ENCODE measurements at places on chromosomes 5 and 9.

- no peak for DNase-seq
These were observed 7.0 kb upstream of the SIL1 start for GRCh38 chr5:139205124-139205523.

DNA sequence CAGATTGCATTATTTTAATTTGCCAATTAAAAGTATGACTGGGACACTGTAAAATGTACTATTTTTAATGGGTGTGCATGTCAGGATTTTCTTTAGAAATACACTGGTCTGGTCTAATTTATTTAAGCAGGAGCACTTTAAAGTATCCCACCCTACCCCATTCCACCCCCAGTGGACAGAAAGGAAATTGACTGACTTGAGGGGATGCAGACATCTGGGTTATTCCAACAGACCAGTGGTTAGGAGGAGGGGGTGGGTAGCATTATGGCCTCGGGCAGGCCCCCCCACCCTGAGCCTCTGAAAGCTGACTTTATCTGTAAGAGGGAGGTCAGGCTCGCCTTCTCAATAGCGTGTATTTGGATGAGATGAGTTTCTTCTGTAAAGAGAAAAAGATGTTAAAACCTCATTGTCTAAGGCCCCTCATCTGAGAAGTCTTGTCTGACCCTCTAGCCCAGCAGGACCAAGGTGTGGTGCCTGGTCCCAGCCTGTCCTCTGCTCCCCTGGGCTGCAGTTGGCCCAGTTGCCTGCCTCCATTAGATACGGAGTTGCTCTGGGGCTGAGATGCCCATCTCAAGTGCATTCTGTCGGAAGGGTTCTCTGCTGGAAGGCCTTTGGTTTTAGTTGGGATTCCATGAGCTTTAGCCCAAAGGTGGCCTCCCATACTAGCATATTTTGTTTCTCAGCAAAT lies 4.4 kb downstream of the HNRNPAB start:
- DNase-seq, result no peak

GRCh38 chr5:95644351-95645042 lies 2.1 kb upstream of the RFESD start:
- peak; percentile 70 for DNase-seq

DNA sequence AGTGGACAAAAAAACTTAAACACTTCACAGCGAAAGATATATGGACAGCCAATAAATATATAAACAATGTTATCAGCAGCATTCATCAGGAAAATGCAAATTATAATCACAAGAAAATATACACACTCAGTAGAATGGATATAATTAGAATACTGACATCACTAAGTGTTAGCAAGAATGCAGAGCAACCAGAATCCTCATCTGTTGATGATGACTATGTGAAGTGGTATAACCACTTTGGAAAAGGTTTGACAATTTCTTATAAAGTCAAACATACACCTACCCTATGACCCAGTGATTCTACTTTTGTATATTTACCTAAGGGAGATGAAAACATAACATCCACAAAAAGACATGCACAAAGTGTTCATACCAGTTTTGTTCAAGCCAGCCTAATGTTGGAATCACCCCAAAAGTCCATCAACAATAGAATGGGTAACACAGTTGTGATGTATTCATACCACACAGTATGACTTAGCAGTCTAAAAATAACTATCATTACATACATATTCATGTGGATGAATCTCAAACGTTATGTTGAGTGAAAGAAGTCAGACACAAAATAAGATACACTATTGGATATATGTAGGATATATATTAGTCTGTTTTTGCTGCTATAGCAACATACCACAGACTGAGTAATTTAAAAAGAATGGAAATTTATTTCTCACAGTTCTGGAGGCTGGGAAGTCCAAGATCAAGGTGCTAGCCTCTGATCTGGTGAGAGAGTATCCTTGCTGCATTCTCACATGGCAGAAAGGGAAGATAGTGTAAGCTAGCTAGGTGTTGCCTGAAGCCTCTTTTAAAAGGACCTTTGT lies 148.8 kb upstream of the ADAMTSL1 start:
- no peak for DNase-seq

GRCh38 chr9:93577078-93577974 lies 942 bp downstream of the PHF2 start:
- DNase-seq, result peak; percentile 23

GRCh38 chr9:129231022-129231739 lies 53.1 kb upstream of the IER5L start:
- DNase-seq, result no peak

- no peak for DNase-seq
These were observed 453.3 kb upstream of the KLF4 start for GRCh38 chr9:107942856-107943255.

DNA sequence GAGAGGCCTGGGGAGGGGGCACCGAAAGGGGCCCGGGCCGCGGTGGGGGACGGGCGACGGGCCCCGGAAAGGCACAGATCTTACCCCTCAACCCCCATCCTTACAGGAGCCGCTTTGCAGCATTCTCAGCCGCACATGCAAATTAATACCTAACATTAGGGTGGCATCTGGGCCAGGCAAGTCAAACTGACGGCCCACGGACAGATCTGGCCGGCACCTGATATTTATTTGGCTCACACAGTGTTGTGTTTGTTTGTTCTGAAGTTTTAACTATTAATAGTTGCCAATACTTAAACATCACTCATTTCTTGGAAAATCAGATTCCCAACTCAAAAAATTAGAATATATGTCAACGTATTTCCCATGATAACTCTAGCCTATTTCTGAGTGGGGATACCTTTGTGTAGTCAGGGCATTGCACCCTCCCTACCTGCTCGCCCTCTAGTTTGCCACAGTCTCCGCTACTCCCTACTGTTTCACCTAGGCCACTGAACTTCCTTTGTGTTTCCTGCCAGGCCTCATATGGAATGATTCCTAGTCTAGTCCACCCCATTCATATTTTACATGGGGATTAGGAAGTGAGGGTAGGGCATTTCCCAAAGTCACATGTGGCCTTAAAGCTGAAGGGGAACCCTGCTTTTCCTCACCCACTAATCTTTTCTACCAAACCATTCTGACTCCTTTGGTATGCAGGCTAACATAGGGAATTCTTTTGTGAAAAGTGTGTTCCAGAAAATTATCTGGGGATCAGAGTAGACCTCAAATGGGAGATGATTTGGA lies 71.9 kb upstream of the LARP1 start:
- DNase-seq, result no peak

GRCh38 chr5:121630402-121630801 lies 221.3 kb upstream of the FTMT start:
- DNase-seq, result no peak

DNA sequence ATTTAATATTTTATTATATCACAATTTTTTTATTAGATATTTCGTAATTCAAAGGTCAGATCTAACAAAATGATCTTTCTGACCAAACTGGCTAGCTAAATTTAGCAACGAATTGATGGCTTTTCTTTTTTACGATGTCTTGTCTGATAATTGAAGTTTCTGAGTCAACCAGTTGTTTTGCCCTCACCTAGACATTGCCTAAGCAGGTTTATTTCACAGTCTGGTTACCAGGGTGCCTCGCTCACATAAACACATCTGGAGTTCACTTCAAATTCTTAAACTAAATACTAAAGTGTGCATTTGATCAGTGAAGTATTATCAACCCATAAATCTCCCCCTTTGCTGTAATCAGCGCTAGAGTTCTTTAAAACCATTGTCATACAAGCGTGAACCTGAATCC lies 448.3 kb downstream of the TLE4 start:
- DNase-seq, result no peak

DNA sequence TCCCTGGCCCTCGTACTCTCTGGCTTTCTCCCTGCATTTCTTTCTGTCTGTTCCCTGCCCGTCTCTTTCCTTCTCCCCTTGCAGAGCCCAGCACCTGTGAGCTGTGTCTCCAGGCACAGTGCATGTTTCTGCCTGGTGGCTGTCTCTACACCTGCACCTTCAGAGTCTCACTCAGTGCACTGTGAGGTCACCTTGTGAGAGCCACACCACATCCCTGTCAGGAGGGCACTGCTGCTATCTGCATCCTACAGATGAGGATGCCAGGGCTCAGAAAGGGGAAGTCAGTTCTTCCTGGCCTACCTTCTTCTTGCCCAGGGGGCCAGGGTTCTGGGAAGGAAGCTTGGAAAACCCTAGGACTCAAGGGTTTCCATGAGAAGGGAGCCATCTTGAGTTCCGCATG lies 69.7 kb upstream of the NEURL1B start:
- no peak for DNase-seq

DNA sequence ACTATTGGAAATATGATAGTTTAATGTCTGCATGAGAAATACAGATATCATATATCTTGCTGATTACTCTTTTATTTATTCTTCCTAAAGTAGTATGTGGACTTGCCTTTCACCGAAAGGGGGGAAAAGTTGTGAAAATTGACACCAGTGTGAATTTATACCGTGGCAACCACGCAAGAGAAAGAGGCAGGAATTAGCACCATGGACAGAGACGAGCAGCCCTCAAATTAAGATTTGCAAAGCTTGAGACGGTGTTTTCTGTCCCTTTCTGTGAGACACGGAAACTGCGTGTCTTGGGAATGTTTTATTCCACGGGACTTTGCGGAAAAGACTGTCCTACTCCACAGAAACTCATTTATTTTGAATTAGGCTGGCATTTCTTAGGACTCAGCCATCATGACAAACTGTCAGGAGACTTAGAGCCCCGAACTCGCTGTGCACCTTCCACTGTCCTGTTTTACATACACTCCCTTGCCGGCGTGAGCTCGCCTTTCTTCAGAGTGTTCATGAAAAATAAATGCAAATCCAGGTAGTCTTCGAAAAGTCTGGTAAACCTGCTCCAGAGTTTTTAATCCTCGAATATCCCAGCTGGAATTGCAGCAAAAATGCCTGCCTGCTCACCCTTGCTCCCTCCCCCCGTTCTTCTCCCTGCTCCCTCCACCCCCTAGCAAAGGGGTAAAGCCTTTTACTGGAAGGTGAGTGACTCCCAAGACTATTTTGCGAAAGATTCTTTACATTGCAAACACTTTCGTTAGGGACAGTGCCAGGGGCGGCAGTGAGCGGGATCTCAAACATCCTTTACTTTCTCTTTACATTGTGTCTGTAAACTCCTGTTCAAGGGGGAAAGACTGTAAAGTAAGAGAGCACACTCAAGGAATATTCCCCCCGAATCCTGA lies 3.8 kb upstream of the ELAVL2 start:
- DNase-seq, result no peak

- DNase-seq, result no peak
These were observed 22.4 kb downstream of the HK3 start for GRCh38 chr5:176876506-176877431.

- no peak for DNase-seq
These were observed 259.2 kb upstream of the RGMB start for GRCh38 chr5:98514215-98514614.

GRCh38 chr5:1092122-1092521 lies 19.7 kb downstream of the SLC12A7 start:
- DNase-seq, result no peak

- no peak for DNase-seq
These were observed 5.3 kb upstream of the MSX2 start for GRCh38 chr5:174718880-174719610.
